ENCODE measurements at places on chromosomes 6 and 20.

DNA sequence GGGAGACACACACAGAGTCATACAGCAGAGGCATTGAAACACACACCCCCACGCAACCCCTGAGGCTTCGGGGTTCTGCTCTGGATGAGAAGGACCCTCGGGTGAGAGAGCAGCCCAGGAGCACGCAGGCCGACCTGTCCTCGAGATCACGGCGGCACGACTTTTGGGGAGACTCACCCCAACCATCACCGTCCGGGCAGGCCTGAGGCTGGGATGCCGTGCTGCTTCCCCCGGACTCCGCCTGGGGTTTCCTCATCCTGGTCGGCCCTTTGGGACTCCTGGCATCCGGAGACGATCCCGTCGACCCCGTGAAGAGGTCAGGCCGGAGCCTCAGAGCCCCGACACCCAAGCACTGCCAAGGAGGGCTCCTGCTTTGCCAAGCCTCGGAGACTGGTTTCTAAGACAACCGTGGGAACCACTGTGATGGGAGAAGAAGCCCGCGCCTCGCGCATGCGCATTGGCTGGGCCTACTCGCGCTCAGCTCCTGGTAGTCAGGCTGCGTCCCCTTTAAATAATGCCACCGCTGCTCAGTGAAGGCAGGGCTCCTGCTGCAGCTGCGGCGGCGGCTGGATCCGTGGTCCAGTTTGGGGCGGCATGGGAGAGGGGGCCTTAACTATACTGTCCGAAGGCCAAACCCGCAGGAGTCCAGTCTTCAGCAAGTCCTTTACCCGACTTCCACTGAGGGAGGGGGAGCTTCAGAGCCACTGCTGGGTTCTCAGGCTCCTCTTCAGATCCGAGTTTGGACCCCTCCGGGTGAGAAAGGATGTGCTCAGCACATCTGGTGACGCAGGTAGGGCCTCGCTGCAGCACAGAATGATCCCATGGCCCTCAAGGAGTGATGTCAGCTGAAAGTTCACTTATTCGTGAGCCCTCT is 171.4 kb upstream of the ZNF337 start:
- peak; percentile 59 for DNase-seq

GRCh38 chr20:48038713-48039112 is 253.4 kb upstream of the SULF2 start:
- DNase-seq = no peak

- DNase-seq = no peak
Measured at GRCh38 chr6:48775157-48775556, 664.2 kb upstream of the PTCHD4 start.

DNA sequence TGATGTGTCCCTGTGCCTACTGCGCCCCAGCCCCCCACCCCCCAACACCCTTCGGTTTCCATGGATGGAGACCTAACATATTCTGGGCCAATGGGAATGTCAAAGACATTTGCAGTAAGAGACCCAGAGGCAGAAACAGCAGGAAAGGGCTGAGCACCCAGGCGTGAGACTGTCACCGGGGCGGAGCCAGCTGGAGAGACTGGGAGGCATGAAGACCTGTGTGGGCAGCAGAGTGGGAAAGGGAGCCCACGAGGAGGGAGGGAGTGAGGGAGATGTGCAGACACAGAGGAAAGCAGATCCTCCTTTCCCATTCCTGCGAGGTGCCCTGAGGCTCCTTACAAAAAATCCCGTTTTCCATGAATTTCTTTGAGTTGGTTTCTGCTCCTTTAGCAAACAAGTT is 150.2 kb downstream of the FOXC1 start:
- no peak for DNase-seq

GRCh38 chr6:142378138-142378875 is 76.5 kb downstream of the ADGRG6 start:
- DNase-seq = no peak

DNA sequence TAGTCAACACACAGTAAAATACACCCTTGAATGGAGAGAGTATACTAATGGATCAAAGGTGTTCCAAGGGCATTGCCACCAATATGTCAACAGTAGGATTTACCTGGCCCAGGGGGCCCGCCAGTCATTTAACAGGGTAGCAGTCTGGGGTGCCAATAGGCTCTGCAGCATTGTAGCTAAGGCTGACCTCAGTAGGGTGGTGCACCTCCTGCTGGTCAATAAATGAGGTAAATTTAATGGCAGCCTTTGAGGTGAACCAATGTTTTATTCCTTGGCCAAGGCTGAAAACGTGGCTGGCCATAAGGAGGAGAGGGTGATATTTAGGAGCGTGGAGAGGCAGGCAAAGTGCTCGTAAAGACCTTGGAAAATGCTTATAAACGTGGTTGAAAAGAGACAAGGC is 147.2 kb downstream of the RPS12 start:
- DNase-seq = no peak

DNA sequence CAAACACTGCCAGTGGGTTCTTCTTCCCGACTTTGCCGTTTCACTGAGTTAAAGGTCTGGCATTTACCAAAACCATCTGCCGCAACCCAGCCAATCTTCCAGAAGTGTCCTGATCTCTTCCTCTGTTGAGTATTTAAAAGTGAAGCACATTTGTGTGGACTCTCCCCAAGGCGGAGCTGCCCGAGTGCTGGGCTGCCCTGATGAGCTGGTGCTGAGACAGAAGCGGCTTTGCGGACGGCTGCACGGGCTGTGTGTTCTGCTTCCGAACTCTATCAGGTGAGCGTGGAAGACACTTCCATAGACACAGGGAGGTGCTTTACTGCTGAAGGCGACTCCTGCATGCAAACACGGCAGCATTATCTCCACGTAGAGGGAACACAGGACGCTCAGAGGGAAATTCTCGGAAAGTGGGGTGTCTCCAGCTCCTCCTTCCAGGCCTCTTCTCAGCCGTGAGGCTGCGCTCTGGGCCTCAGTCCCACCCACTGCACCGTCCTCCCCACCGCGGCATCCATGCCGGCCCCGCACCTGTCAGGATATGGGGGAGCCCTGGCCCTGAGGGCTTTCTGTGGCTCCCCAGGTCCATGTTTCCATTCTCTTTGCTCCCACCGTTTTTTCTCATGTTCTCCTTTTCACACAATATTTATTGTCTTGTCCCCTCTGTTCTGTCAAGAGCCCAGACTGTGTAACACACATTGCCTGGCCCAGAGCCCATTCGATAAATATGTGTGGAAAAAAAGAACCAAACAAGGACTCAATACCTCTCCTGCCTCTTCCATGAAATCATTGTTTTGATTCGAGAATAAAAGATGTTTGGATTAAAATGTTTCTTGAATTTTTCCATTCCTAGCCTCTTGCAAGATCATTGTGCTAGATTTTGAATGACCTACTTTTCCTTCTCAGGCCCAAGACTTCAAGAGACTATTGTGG is 205.1 kb downstream of the DLL1 start:
- DNase-seq = no peak

DNA sequence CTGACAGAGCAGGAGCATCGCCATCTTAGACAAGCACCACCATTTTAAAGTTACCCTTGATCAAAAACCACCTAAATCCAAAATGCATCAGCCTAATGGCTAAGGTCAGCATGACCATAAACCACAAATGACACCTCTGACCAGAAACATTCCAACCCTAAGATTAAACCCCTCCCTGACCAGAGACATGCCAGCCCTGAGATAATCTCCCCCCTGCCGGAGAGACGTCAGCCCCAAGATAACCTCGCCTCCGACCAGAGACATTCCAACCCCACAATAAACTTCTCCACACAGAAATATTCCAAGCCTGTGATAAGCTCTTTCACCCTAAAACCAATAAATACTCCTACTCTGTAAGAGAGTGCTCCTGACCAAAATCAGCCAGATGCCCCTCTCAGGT is 53.5 kb downstream of the PXDC1 start:
- no peak for DNase-seq

- no peak for DNase-seq
Measured at GRCh38 chr6:15981956-15982355, 146.9 kb upstream of the MYLIP start.

- no peak for DNase-seq
Measured at GRCh38 chr20:34254979-34255378, 13.8 kb downstream of the ASIP start.

DNA sequence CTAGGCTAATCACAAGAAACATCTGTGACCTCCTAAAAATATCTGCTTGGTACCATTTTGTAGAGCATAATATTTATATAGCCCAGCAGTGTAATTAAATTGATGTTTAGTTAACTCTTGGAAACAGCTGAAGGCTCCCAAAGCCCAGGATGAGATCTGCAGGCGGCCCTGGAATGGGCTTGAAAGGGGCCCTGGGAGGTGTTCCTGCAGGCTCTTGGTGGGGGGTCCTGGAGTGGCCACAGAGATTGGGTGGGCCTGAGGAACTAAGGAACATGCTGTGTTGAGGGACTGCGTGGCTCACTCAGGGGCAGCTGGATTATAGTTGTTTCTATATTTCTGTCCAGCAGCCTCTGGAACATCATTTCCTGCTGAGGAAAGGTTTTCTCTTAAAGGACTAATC is 9.2 kb downstream of the SCP2D1 start:
- DNase-seq = no peak

DNA sequence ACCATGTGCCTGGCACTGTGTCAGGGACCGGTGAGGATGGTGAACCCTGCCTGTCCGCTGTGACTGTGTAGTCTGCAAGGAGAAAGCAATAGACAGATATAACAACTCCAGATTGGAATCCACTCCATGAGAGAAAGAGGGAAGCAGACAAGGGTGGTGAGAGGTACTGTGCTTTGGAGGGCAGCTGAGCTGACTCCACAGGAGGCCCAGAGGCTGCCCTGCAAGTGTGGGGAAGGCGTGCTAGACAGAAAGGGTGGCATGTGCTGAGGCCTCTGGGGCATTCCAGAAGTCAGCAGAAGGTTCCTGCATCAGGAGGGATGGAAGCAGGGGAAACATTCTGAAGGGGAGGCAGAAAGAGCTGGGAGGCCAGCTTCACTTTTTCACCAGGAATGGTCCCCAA is 39.3 kb upstream of the APCDD1L start:
- DNase-seq = no peak

DNA sequence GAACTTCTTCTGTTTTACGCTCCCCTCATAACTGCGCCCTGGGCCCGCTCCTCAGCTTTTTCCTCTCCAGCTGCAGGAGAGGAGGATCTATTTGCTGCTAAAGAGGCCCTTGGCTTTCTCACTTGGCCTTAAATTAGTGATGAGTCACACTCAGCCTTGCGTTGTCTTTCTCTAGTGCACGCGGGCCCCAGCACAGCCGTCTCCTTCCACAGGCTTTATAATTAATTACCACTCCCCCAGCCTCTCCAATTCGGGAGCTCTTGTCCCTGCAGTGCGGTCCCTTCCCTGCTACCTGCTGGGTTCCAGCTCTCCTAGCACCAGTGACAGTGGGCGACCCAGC is 25.2 kb downstream of the PACSIN1 start:
- no peak for DNase-seq

- no peak for DNase-seq
Measured at GRCh38 chr6:127136786-127137185, 18.3 kb downstream of the RSPO3 start.

DNA sequence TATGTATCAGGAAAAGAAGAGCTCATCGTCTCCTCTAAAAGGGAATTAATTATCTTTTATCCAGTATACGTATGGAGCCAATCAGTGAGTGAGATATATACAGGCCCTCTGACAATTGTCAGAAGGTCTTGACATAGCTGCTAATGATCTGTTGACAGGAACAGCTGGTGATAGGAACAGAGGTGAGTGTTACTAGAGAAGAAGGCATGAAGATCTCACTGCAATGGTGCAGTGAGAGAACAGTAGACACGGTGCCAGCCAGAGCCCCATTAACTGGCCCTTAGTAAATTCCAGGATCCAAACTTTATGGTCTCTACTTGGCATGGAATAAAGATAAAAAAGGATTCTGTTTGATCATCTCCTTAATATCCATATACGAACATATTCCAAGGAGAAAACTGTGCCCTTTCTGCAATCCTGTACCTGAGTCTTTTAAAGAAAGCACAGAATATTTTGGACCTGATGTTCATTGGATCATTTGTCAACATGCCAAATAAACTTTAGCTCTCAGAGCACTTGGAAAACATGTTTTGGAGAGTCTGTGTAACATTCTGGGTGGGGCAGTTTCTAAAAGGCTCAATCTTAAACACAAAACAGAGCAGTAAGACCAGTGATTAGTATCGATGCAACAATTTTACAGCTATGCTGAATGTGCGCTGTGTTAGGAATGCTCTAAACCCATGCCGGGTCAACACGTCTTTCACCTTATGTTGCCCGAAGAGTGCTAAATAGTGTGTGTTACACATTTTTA is 135.8 kb upstream of the CITED2 start:
- DNase-seq = no peak

DNA sequence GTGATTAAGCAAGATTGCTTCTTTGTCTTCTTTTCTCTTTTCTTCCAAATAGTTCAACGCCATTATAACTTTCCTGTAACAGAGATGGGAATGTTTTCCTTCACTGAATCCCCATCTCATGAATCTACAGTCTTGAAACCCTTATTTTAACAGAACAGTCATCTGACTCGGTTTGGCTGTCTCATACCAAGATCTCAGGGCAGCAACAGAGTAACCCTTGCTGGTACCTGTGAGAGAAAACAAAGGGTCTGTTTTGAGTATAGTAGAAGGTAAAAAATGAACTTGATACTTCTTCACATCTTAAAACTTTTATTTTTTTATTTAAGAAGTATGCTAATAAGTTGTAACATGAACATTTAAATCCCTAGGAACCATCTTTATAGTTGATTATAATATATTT is 19.6 kb upstream of the DSE start:
- DNase-seq = no peak

DNA sequence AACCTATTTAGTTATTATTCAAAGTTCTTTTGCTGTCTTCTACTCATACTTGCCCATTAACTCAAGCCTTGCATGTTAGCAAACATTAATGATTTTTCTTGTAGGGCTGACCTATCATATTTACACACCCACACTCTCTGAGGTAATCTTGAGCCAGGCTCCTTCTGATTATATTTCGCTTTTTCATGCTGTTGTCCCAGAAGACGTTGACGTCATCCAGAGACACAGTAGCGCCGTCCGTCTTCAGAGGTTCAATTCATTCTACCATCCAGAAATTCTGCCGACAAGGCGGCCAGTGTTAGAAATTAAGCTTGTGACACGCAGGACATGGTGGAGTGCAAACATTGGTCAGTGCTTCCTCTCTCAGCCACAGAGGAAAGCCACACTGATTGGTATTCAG is 584.7 kb downstream of the BMP2 start:
- no peak for DNase-seq

GRCh38 chr6:106631346-106631745 is 2.0 kb downstream of the QRSL1 start:
- no peak for DNase-seq

GRCh38 chr6:122758927-122759334 is 20.6 kb upstream of the FABP7 start:
- DNase-seq = no peak

DNA sequence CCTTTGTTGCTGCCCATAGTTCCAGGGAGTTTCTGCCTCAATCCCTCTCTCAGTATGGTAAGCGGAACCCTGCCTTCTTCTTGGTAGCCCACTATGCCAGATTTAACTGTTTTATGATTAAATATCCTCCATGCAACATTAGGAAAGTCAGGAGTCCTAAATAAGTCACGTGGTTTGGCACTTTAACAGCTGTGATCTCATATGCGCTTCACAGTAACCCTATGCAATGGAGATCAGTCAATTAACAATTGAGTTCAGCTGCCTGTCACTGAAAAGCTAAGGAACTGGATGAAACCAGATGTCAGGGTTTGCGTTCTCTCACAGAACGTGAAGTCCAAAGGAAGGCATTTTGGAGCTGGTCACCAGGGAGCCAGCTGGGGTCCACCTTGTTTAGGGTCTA is 81.6 kb downstream of the PSMB1 start:
- no peak for DNase-seq

GRCh38 chr6:108492131-108492766 is 68.5 kb upstream of the FOXO3 start:
- no peak for DNase-seq

GRCh38 chr6:35298625-35299140 is 1.1 kb downstream of the DEF6 start:
- DNase-seq = no peak
